ENCODE measurements at places on chromosomes 4 and X. TPM values are rescaled to one million over a fixed set of nuclear protein-coding genes. Genes with fewer than 3 reads are reported as not detected.

- H3K27ac ChIP-seq: no peak overlapping the region
- DNase-seq: no peak
- H3K36me3 ChIP-seq: no peaks in the 10 kb centered on the region
- H3K4me1 ChIP-seq: peaks cover 55% of the 10 kb centered on the region
- no peaks in the 10 kb centered on the region for H3K27me3 ChIP-seq
Measured at GRCh38 chr4:121155893-121156292, 8.2 kb downstream of the TNIP3 start.

The MMRN1 gene
- 0.05 TPM for total RNA-seq

The CNKSR2 gene
- total RNA-seq: 6.6 TPM

The GASK1B gene
- total RNA-seq: not detected

DNA sequence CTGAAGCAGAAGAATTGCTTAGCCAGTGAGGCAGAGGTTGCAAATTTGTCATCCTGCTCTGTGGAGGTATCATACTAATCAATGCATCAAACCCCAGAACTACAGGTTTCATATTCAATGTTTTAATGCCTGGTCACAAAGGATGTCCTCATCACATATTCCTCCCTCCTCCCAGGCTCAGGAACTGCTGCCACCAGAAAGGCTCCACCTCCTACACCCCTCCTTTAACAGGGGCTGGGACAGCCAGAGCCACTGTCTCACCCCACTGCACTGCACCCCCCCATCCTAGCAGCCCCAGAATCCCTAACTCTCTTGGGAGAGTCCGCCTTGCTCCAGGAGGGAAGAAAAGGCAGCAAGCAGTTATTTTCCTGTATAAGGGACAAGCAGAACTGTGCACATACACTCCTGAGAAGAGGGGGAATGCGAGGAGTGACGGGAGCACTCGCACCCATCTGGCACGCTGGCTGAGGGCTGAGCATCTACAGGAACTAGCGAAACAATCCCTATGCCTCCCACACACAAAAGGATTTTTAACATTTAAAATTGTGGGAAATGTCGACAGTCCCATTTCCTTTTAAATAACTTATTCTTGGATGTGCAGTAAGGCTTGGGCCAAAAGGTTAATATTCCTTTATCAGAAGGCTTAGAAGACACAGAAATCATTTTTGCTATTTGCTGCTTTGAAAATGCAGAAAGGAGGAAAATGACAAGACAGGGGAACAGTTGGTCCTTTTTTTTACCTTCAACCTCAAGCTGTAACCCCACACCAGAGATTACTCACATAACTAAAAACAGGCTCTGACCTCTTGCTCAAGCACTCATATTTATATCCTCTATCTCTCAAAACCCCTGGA is 27.8 kb downstream of the CD99L2 start:
- H3K27ac ChIP-seq: no peak overlapping the region
- no peak for DNase-seq
- H3K4me3 ChIP-seq: no peak overlapping the region
- H3K4me1 ChIP-seq: peaks cover 38% of the 10 kb centered on the region
